ENCODE measurements at places on chromosomes 2 and 18.

DNA sequence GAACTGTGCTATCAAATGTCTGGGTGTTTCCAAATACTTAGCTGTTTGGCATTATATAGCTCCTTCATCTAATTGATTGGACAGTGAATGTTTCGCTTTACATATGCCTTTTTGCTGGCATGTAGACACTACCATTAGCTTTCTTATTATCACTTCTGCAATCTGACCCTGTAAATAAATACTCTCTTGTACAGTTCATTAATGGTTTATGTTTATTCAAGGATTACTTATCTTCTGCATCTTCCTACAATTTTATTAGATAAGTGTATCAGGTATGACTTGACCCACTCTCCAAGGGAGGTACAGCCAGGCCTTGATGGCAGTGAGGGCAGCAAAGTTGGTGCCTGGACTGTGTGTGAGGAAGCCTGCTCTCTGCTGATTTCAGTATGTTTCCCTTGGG, 614.1 kb upstream of the SETBP1 start:
- DNase-seq = no peak

- no peak for DNase-seq
These were observed 108.1 kb downstream of the CTIF start for GRCh38 chr18:48646976-48647375.

GRCh38 chr18:6363216-6363615, 51.5 kb downstream of the L3MBTL4 start:
- no peak for DNase-seq

GRCh38 chr2:127527001-127527804, 914 bp upstream of the IWS1 start:
- peak; percentile 49 for DNase-seq

- no peak for DNase-seq
These were observed 456.7 kb downstream of the NRXN1 start for GRCh38 chr2:50575232-50575631.

GRCh38 chr2:164522561-164522981, 98.7 kb downstream of the GRB14 start:
- no peak for DNase-seq

GRCh38 chr2:24521162-24521857, 30.3 kb downstream of the NCOA1 start:
- DNase-seq = no peak

DNA sequence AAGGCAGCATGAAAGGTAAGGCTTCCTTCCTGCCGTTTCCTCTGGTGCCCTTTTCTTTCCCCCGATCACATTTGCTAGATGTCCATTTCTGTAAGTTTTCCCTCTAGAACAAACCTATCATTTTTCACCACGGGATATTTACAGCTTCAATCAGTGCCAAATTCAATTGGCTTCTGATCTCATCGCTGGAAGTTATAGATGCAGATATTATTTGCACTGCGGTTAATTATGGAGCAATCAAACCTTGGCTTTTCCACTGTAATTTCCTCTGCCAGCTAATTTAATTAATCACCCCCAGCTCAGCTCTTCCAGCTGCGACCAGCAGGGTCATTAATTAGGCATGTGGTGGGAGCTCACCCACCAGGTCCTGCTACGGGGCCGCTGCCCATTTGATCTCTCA, 86.1 kb downstream of the GBX2 start:
- no peak for DNase-seq

GRCh38 chr2:96801005-96801785, 14.9 kb upstream of the CNNM3 start:
- DNase-seq = peak; percentile 52

DNA sequence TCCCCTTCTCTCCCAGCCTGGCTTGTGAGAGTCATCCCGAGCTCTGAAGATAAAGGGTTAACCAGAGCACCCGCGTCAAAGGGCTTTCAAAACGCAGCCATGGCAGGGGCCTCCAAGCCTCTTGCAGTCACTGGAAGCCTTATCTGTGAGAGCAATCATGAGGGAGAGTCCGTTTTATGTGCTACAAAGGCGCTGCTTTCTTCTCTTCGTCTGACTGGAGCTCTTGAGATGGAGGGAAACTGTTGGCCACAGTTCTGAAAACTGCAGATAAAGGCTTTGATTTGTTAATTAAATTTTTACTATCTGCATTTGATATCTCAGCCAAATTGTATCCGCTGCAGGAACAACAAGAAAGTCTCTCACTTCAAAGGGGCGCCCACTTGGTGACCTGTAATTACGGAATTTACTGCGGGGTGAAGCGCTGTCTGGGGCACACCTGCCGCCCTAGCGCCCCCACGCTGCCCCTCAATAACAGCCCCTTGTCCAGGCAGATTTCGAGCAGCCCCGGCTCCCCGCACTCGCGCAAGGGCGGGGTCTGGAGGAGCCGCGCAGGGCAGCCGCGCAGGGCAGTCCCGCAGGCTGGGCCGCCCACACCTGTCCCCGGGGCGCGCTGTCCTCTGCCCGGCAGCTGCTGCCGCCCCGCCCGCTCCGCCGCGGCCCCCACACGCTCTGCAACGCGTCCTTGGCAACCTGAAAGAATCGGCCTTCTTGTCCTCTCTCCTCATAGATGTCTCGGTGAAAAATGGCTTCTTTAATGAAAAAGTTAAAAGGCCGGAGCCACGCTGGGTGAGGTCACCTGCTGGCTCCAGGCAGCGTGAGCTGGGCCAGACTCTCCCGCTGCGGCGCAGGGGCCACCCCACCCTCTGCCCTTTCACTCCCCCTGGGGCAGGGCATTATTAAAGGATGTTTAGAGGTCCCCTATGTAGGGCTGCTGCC, 217.9 kb downstream of the VAPA start:
- no peak for DNase-seq

GRCh38 chr2:62568074-62568473, 62.1 kb upstream of the TMEM17 start:
- no peak for DNase-seq

GRCh38 chr18:48405978-48406377, 3.2 kb downstream of the ZBTB7C start:
- DNase-seq = no peak

- DNase-seq = no peak
These were observed 107.7 kb downstream of the BCL11A start for GRCh38 chr2:60445684-60446179.

- peak; percentile 55 for DNase-seq
These were observed 1.1 kb downstream of the IGFBP5 start for GRCh38 chr2:216694082-216694825.

DNA sequence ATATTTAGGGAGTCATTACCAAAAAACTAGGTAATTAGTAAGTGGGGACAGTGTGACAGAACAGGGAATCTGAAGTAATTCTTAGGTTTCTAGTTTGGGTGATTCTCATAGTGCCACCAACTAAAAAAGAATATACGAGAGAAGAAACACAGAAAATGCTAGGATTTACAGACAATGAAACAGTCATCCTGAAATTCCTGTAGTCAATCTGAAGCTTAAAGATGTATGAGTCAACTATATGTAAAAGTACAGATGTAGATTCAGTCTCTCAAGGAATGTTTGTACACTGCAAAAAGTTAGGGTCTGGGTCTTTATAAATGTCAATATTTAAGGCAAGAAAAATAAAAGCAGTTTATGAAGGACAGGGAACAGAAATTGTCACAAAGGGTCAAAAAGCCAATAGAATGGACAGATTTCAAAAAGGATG, 107.0 kb downstream of the STRN start:
- no peak for DNase-seq

DNA sequence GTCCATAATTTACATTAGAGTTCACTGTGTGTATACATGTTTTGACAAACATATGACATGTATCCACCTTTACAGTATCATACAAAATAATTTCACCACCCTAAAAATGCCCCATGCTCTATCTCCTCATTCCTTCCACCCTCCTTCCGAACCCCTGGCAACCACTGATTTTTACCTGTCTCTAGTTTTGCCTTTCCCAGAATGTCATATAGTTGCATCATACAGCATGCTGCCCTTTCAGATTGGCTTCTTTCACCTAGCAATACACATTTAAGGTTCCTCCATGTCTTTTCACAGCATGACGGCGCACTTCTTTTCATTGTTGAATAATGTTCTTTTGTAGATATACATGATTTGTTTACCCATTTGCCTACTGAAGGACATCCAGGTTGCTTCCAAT, 10.4 kb downstream of the LRPPRC start:
- DNase-seq = no peak

DNA sequence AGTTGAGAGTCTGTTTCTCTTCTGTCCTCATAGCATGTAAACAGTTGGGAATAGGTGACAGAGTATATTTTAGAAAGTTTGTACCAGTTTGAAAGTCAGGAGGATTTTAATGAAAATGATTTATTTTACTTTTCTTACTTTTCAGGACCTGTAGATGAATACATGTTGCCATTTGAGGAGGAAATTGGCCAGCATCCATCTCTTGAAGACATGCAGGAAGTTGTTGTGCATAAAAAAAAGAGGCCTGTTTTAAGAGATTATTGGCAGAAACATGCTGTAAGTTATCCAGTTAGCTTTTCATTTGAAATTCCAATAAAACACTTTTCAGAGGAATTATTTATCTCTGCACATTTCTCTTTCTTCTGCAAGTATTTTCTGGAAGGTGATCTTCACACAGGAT, 81.1 kb downstream of the ACVR2A start:
- DNase-seq = no peak

GRCh38 chr2:239268549-239268948, 132.3 kb downstream of the HDAC4 start:
- no peak for DNase-seq

DNA sequence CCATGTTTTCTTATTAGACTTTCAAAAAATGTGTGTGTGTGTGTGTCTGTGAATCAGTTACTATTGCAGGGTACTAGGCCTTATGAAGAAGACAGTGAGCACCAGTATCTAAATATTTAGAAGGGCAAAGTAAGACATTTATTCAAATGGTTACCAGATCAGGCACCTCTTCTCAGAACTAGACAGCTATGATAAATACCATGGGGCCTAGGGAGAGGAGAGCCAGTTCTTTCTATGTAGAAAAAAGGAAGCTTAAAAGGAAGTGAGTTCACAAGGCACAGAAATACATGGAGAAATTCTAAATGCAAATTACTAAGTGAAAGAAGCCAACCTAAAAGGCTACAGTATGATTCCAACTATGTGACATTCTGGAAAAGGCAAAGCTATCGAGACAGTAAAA, 261.3 kb downstream of the SOX11 start:
- no peak for DNase-seq

GRCh38 chr2:118495290-118495689, 352.2 kb downstream of the EN1 start:
- no peak for DNase-seq

DNA sequence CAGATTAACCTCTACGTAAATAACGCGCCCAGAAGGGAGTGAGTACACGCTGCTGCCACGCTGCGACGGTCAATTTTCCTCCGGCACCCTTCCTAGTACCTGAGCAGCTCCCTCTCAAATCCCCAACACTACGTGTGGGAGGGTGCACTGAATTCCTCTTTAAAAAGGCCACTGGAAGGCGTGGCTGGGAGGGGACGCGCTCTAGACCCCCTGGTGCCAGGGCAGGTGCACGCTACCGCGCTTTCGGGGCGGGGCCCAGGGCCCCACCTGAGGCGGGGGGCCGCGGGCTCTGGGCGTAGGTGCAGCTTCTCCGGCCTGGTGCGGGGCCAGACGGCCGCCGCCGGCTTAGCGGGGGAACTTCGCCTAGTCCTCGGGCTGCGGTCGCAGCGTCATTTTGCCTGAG, 668 bp upstream of the ANKRD12 start:
- DNase-seq = peak; percentile 53
